ENCODE measurements at places on chromosomes 2 and 18.

GRCh38 chr2:224982226-224982625, 60.0 kb downstream of the DOCK10 start:
- no peak for DNase-seq

DNA sequence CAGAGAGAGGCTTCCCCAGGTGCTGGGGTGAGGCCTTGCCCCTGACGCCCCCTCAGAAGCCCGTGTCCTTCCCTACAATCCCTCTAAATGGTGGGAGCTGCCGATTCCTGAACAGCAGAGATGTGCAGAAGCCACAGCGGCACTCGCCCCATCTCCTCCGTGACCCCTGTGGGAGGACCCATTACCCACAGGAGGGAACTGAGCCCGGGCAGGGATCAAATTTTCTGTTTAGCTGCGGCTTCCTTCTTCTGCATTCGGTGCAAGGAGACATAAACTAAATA, 181.2 kb upstream of the RAB6C start:
- DNase-seq, result no peak

DNA sequence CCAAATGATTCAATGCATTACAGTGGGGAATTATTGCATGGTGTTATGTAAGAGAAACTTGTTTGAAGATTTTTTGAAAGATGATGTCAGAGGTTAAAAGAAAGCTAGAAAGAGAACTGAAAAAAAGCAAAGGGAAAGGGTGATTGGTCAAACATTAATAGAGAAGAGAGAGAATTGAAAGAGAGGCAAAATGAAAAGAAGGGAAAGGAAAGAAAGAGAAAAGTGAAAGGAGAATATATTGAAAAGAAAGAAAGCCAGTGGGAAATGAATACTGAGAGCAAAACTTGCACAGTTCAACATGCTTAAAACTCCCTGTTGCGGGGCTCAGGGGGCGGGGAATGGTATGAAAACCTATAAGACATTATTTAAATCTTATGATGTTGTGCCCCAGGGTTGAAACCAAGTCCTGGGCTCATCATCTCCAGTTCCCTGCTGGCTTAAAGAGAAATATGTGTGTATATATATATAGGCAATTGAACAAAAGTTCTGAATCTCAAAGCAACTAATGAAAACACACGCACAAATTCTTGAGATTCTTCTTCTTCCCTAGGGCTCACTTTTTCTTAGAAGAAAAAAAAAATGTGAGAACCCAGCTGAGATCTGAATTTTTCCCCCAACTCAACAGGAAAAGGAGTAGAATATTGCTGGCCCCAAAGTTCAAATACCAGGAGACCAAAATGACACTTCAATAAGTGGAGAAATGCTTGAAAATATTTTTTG, 2045.9 kb upstream of the CELF4 start:
- no peak for DNase-seq

DNA sequence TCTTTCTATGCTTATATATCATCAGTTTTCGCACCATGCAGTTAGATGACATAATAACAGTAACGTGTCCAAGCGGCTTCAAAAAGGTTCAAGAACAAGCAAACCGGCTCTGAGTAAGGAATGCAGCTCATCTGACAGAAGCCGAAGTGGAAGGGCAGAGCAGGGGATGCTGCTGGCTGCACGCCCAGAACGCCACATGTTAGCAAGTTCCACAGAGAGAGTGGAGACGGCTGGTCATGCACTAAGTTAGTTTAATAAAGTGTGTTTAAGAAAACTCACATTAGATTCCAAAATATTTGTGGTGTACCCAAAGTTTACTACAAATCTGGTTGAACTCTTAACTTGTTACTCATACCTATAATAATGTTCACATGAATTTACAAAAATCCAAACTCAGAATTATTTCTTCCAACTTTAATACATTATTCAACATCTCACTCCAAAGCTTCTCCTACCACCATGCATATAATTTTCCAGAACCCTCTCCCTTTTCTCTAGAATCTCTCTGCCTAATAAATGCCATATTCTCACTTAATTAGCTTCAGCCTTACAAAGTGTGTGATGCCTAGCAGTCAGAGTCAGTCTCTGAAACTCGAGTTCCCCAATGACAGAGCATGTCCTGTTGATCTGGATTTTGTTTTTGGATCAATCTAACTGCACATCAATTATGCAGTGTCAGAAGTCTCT, 170.0 kb downstream of the DNAH7 start:
- DNase-seq, result peak; percentile 91
